ENCODE measurements at places on chromosomes 13 and 19. TPM values are rescaled to one million over a fixed set of nuclear protein-coding genes. Genes with fewer than 3 reads are reported as not detected.

- H3K4me1 ChIP-seq, result no peaks in the 10 kb centered on the region
- 0 out of 2 replicates have a peak, but pooled peaks cover 3% of the 10 kb centered on the region for H3K27me3 ChIP-seq
- H3K27ac ChIP-seq, result no peak overlapping the region
- H3K4me3 ChIP-seq, result no peak overlapping the region
- H3K36me3 ChIP-seq, result no peaks in the 10 kb centered on the region
Observed at GRCh38 chr13:107091428-107091827, 523.5 kb upstream of the ARGLU1 start.

DNA sequence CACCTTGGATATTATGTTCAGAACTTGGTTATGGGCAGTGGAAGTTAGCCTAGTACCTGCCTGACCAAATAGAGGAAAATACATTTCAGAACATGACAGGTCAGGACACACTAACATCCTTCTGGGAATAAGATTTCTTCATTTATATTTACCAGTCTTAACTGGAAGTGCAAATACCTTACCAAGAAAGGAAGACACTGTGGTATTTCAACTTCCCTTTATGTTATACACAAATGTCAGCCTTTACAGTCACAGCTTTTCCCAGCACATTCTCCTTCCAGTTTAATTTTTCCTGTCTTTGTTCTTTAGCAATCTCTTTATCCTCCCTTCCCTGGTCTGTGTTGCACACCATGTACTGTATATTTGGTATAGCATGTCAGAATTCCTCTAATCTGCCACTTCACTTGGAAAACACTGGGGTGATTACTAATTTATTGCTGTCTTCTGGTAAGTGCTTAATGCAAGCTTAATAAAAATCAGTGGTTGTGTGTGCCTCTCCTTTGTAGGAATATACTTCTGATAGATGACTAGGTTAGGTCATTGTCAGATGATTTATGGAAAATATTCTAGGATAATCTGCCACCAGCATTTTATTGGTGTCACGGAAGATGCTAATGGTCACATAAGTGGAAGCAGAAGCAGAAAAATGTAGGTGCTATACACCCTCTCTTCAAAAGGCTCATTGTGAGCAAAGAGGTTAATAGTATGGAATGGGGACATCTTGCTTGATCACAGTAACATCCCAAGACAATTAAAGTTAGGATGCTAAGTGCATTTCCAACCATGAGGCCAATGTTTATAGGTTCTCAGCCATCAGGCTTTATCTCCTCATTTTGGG lies 124.3 kb upstream of the STARD13 start:
- H3K4me3 ChIP-seq, result no peak overlapping the region
- no peak for DNase-seq
- H3K27me3 ChIP-seq, result no peaks in the 10 kb centered on the region
- peaks cover 4% of the 10 kb centered on the region for H3K4me1 ChIP-seq

DNA sequence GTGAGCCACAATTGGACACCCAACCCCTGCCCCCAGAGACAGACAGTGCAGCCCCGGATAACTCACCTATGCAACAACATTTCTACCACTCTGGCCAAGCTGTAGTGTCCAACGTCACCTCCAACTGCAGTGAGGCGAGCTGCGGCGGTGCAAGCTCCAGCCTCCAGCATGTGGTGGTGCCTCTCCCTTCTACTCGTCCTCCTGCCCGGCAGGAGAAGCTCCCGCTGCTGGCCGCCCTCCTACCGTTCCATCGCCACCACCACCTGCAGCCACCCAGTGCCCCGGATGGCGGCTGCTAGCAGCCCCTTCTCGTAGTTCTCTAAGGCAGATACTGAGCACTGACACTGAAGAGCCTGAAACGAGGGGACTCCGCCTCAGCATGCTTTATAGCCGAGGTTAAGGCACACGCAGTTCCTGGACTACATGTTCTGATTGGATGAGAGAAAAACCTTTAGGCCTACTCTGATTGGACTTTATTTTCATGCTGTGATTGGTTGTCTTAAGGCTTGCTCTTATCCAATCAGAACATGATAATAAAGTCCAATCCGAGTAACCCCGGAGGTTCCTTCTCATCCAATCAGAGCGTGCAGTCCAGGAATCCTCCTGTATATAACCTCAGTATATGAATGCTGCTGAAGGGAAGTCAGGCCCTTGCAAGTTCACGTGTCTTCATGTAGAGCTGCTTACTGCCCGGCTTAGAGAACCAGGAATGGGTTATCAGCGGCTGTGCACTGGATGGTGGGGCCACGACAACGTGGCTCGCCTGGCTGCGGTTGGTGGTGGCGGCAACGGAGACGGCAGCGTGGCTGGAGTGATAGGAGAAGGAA lies 63.5 kb downstream of the TUBA3C start:
- no peaks in the 10 kb centered on the region for H3K27me3 ChIP-seq
- H3K36me3 ChIP-seq, result no peaks in the 10 kb centered on the region
- no peaks in the 10 kb centered on the region for H3K4me1 ChIP-seq
- DNase-seq, result no peak
- H3K27ac ChIP-seq, result no peak overlapping the region

- no peaks in the 10 kb centered on the region for H3K27me3 ChIP-seq
- H3K36me3 ChIP-seq, result no peaks in the 10 kb centered on the region
- no peak for DNase-seq
- no peaks in the 10 kb centered on the region for H3K4me1 ChIP-seq
- H3K27ac ChIP-seq, result no peak overlapping the region
Observed at GRCh38 chr13:100544866-100545683, 43.5 kb downstream of the GGACT start.

DNA sequence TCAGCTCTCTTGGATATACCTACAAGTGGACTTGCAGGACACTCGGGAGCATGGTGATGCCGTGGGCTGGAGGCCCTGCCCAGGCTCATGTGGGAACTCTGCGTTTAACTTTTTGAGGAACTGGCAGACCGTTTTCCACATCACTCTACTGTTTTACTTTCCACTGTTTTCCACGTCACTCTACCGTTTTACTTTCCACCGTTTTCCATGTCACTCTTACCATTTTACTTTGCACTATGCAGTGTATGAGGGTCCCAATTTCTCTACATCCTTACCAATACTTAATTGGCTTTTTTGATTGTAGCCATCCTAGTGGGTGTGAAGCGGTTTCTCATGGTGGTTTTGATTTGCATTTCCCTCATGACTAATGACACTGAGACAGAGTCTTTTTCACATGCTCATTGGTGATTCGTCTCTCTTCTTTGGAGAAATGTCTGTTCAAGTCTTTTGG lies 40.5 kb downstream of the GATAD2A start:
- H3K27ac ChIP-seq, result no peak overlapping the region
- peaks cover 10% of the 10 kb centered on the region for H3K4me1 ChIP-seq
- H3K27me3 ChIP-seq, result no peaks in the 10 kb centered on the region
- no peak overlapping the region for H3K4me3 ChIP-seq
- DNase-seq, result no peak
- peaks cover 21% of the 10 kb centered on the region for H3K36me3 ChIP-seq

- H3K27me3 ChIP-seq, result no peaks in the 10 kb centered on the region
- no peaks in the 10 kb centered on the region for H3K4me1 ChIP-seq
- H3K36me3 ChIP-seq, result no peaks in the 10 kb centered on the region
Observed at GRCh38 chr19:23800868-23801267, 42.2 kb upstream of the ZNF681 start.

IZUMO2 gene
- not detected for total RNA-seq

DNA sequence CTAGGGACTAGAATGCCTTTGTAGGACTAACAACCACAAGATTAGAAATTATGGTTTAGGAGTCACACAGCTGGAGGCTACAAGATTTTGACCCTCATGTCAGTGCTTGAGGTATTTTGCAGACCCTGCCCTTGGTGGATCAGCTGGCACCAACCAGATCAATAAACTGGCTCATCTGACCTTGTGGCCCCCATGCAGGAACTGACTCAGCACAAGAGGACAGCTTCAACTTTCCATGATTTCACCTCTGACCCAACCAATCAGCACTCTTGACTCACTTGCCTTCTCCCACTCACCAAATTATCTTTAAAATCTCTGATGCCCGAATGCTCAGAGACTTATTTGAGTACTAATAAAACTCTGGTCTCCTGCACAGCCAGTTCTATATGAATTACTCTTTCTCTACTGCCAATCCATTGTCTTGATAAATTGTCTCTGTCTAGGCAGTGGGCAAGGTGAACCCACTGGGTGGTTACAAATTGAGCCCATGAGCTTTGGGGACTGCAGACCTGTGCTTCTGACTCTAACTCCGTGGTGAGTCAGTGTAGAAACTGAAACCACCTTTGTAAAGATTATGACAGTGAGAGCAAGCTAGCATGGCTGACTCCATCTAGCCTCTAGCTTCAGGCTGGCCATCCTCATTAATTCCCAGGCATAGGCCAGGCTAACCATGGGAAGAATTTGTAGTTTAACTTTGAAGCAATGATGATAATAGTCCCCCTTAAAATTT lies 33.9 kb upstream of the CEACAM8 start:
- no peak overlapping the region for H3K4me3 ChIP-seq
- H3K36me3 ChIP-seq, result no peaks in the 10 kb centered on the region
- H3K4me1 ChIP-seq, result no peaks in the 10 kb centered on the region

DNA sequence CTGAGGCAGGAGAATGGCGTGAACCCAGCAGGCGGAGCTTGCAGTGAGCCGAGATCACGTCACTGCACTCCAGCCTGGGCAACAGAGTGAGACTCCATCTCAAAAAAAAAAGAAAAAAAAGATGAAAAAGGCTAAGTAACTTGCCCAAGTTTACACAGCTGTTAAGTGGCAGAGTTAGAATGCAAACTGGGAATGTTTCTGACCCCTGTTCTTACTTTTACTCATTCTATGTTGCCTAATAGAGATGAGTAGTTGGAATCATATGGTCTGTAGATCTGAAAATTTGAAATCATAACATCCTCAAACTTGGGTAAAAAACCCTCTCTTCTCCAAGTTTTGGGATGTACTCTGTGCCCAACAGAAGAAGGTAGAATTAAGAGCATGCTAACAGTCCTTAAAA lies 235.8 kb upstream of the RFC3 start:
- H3K27ac ChIP-seq, result no peak overlapping the region
- no peak overlapping the region for H3K4me3 ChIP-seq
- no peaks in the 10 kb centered on the region for H3K36me3 ChIP-seq
- no peak for DNase-seq

- H3K36me3 ChIP-seq, result no peaks in the 10 kb centered on the region
- H3K27ac ChIP-seq, result no peak overlapping the region
- H3K27me3 ChIP-seq, result no peaks in the 10 kb centered on the region
Observed at GRCh38 chr19:44723952-44724319, 24.6 kb upstream of the BCL3 start.

PRRG2 gene
- total RNA-seq, result not detected

CD37 gene
- not detected for total RNA-seq

GRCh38 chr19:16463991-16464575 lies 7.7 kb downstream of the EPS15L1 start:
- peaks cover 7% of the 10 kb centered on the region for H3K4me1 ChIP-seq
- no peak for DNase-seq
- H3K27ac ChIP-seq, result no peak overlapping the region
- H3K27me3 ChIP-seq, result no peaks in the 10 kb centered on the region

PTGIR gene
- total RNA-seq, result not detected

DNA sequence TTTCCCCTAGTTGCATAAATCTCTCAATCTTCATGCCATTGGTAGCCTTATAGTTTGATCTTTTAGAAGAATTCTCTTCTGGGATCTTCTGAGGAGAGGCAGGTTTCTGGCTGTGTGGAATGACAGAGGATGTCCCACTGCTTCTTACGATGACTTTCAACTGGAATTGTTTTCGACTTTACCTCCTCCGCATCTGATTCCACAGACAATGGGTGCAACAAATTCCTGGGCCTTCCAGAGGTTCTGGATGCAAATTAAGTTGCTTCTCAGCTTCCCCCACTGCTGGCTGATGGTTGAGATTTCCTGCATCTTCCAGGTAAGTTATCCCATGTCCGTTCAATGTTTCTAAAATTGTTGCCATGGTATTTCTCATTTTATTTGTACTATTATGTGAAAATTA lies 142.3 kb upstream of the TSC22D1 start:
- no peaks in the 10 kb centered on the region for H3K36me3 ChIP-seq
- peaks cover 41% of the 10 kb centered on the region for H3K4me1 ChIP-seq
- H3K27me3 ChIP-seq, result no peaks in the 10 kb centered on the region
- no peak for DNase-seq
- H3K27ac ChIP-seq, result no peak overlapping the region

DNA sequence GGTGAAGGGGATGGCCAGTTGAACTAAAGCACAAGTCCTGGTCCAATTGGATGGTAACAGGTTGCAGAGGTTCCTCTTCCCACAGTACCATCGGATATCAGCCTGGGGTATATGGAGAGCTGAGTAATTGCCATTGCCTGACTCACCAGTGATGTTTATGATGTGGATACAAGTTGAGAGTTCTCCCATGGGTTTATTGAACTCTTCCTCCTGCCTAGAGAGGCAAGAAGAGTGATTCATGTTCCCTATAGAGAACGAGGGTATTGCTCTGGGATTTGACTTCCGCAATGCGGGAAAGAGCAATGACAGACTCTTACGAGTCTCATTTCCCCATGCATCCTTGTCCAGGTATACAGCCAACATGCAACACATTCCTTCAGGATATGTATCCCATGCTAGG lies 111.3 kb upstream of the PCDH9 start:
- no peak for DNase-seq
- H3K27ac ChIP-seq, result no peak overlapping the region
- H3K4me1 ChIP-seq, result no peaks in the 10 kb centered on the region
- H3K36me3 ChIP-seq, result no peaks in the 10 kb centered on the region
- no peaks in the 10 kb centered on the region for H3K27me3 ChIP-seq
- H3K4me3 ChIP-seq, result no peak overlapping the region

MEF2B gene
- 0.11 TPM for total RNA-seq

- no peak for DNase-seq
- peaks cover 12% of the 10 kb centered on the region for H3K4me1 ChIP-seq
- H3K4me3 ChIP-seq, result no peak overlapping the region
- H3K27ac ChIP-seq, result no peak overlapping the region
- no peaks in the 10 kb centered on the region for H3K27me3 ChIP-seq
Observed at GRCh38 chr19:1933244-1933643, 7.7 kb upstream of the CSNK1G2 start.

B3GNT3 gene
- total RNA-seq, result not detected

CLC gene
- total RNA-seq, result not detected

CLIP3 gene
- total RNA-seq, result 1.5 TPM

- no peak overlapping the region for H3K4me3 ChIP-seq
- H3K27me3 ChIP-seq, result no peaks in the 10 kb centered on the region
- no peak for DNase-seq
Observed at GRCh38 chr13:105937451-105937850, 598.0 kb downstream of the EFNB2 start.

Data from SJSA1 (cell line).